ENCODE measurements at places on chromosomes 7 and 10. TPM values are rescaled to one million over a fixed set of nuclear protein-coding genes. Genes with fewer than 3 reads are reported as not detected.
A peak's percentile ranks its signal among the peaks of the same experiment; 100 is the strongest.

DNA sequence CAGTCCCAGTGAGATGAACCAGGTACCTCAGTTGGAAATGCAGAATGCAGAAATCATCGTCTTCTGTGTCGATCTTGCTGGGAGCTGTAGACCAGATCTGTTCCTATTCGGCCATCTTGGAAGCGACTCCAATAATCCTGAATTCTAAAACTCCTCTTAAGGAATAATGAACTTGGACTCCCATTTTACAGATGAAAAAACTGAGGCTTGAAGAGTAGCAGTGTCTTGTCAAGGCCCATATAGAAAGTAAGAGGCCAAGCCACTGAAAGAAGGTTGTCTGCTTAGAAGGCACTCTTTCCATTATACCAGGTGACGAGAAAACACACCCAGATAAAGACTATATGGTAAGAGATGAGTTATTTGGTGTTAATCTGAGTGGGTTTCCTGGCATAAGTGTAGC, 148.6 kb upstream of the LAMB4 start:
- DNase-seq: no peak

DNA sequence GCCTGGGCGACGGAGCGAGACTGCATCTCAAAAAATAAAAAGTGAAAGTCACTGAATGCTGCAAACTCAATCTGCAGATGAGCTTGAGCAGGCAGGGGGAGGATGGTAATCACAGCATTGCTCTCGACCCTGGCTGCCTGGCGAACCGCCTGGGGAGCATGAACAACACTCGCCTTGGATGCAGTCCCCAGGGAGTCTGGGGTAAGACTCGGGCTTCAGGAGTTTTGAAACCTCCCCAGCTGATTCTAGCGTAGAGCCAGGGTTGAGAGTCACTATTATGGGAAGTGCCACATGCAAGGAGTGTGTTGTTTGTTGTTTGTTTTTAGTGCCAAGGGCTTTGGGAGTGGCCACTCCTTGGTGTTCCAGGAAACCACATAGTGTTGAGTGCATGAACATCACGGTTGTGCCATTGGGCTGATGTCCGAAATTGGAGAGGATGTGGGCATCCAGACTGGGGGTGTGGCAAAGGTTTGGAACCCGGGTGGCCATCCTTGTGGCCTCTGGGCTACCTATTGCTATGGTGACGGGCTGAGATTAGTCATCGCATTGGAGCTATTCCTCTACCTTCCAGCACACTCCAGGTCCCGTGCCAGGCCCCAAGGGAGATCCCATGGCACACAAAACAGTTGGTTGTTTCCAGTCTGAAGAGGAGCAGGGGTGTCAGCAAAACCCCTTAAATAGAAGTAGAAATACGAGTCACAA, 92.6 kb downstream of the RGS10 start:
- peak; percentile 92 for DNase-seq

- DNase-seq: peak; percentile 78
Observed at GRCh38 chr7:468681-469562, 50.7 kb downstream of the PDGFA start.

- no peak for DNase-seq
Observed at GRCh38 chr10:129919358-129919757, 44.7 kb downstream of the EBF3 start.

- DNase-seq: no peak
Observed at GRCh38 chr7:44377681-44378421, 52.5 kb upstream of the CAMK2B start.

DNA sequence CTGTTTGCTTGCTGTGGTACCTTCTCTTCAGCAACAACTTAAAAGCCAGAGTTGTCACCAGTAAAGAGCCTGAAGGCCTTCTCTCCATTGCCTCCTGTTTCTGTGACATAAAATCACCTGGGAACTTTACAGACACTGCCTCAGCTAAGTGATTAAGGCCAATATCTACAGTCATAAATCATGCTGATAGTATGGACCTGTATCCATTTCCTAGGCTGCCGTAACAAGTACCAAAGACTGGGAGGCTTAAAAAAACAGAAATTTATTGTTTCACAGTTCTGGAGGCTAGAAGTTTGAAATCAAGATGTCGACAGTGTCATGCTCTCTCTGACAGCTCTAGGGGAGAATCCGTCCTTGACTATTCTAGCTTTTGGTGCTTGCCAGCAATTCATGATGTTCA, 108.4 kb upstream of the UNC5B start:
- no peak for DNase-seq

GRCh38 chr10:45421221-45422097, 47.4 kb downstream of the ALOX5 start:
- peak; percentile 15 for DNase-seq

DNA sequence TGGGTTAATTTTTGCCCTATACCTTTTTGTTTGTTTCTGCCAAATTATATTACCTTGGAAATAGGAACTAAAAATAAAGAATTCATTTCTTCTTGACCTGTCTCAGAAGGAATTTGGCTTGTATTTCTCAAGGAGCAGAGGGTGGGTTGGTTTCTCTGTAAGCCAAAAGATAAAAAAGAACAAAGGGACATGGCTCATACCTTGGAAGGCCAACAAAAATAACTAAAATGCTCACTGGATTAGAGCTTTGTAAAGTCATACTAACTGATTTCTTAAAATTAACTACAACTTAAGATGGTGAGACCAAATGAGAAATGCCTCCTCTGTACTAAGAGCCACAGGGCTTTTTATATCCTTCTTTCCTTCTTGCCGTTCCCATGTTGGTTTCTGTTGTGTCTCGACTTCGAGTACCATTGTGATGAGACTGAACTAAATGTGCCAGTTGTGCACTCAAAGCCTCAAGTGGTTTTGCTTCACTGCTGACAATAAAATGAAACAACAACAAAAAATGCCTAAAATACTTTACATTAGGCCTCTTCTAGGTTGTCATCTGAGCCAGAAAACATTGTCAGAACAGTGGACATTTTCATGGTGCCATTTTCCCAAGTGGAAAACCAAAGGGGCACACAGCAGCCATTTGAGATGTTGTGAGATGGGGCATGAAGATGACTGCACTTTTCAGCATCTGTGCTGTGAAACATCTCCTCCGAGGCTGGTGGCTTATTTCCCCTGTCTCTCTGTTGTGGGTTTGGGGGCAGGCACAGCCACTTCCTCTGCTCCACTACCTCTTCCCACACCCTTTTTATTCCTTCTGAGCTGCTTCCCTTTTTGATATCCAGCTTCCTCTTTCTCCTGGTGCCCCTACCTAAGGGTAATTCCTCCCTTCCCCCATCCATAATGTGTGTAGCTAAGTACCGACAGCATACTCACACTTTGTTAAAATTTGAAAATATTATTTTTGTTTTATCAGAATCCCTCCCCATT, 51.8 kb upstream of the AGR3 start:
- no peak for DNase-seq

- DNase-seq: no peak
Observed at GRCh38 chr10:118383699-118384098, 41.6 kb upstream of the FAM204A start.

DNA sequence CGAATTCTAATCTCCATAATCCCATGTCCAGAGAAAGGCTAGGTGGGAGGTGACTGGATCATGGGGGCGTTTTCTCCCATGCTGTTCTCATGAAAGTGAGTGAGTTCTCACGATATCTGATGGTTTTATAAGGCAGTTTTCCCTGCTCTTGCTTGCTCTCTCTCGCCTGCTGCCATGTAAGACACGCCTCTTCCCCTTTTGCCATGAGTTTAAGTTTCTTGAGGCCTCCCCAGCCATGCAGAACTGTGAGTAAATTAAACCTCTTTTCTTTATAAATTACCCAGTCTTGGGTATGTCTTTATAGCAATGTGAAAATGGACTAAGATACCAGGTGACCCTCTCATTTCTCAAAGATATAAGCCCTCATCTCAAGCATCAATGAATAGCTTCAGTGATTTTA, 1.1 kb upstream of the ACTA2 start:
- DNase-seq: no peak

GRCh38 chr7:33099154-33099940, 9.9 kb downstream of the RP9 start:
- no peak for DNase-seq

Gene MOSPD3
- 28.7 TPM for total RNA-seq

Gene WEE2
- total RNA-seq: not detected

Gene DRGX
- not detected for total RNA-seq

Gene BICC1
- total RNA-seq: 28.3 TPM
